Thoracic aorta (tissue), 2 donors: ENCODE measurements at places on chromosomes 3 and 15.

- DNase-seq, result no peak
Observed at GRCh38 chr3:108602249-108602934, 12.9 kb downstream of the DZIP3 start.

DNA sequence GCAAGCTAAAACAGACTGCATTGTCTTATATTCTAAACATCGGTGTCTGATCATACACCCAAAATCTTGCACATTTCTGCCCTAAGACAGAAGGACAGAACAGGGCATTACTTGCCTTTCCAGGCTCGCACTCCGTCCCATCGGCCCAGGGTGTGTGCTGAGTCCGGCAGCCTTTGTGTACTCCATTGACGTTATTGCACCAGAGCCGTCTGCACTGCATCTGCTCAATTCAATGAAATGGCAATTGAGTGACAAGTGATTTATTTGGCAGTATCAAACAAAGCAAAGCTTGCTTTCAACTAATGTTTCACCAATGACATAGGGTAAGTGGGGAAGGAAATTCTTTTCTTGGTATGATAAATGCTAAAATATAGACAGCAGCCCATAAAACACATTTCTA is 40.0 kb downstream of the ADAMTS9 start:
- no peak for DNase-seq

- no peak for DNase-seq
Observed at GRCh38 chr3:125006291-125006731, 49.5 kb downstream of the HEG1 start.

DNA sequence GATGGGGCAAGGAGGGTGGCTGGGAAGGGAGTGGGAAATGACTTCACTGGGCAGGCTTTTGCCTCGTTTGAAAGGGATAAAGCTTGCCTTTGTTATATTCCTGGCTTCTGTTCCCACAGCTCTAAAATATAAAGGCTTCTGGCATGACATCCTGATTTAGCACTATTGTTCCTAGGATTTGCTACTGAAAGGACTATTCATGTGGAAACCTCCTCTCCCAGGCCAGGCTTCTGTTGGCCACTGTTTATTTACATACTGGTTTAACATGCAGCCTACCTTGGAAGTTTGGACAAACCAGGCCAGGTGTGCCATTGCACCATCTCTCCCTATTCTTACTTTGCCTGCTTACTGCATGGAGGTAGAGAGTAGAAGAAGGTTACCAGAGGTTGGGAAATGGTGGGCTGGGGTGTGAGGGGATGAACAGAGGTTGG is 2.4 kb upstream of the LMCD1 start:
- DNase-seq, result no peak

DNA sequence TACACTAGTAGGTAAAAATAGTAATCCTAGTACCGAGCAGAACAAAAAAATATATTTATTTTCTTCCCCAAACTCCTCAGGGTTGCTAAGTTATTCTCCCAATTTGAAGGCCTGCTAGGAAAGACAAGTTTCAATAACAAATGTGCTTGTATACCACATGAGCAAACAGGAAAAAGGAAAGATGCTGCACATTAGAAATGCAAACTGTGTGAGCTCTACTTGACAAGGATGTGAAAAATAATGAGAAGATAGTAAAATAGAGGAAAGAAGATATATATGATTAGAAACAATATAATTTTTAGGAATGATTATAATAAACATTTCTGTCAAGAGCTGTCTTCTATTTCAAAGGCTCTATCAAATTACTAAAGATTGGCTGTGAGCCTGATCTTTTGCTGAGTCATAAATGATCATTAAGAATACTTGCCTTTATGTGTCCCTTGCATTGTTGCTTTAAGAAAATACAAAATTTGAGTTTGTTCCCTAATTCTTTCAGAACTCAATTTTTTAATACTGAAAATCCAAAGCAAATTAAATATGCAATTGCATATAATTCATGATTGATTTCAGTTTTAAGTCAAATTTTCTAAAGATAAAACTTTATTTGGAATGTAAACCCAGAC is 174.2 kb downstream of the NEK10 start:
- DNase-seq, result no peak

GRCh38 chr3:59970376-59970775 is 920.6 kb upstream of the CFAP20DC start:
- no peak for DNase-seq

- no peak for DNase-seq
Observed at GRCh38 chr15:37926136-37926535, 8.3 kb upstream of the TMCO5A start.

- DNase-seq, result no peak
Observed at GRCh38 chr3:22594990-22595389, 608.1 kb upstream of the UBE2E2 start.

DNA sequence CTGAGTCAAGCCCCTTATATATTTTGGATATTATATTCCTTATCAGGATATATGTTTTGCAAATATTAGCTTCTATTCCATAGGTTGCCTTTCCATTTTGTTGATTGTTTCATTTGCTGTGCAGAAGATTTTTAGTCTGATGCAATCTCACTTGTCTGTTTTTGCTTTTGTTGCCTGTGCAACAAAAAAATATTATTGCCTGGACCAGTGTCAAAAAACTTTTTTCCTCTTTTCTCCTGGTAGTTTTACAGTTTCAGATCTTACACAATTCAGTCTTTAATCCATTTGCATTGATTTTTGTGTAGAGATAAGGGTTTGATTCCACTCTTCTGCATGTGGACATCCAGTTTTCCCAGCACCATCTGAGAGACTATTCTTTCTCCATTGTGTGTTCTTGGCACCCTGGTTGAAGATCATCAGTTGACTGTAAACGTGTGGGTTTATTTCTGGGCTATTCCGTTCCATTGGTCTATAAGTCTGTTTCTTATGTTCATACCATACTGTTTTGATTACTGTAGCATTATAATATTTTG is 228.9 kb upstream of the NR2E3 start:
- DNase-seq, result no peak

GRCh38 chr3:99633887-99634558 is 4.4 kb upstream of the COL8A1 start:
- no peak for DNase-seq

- DNase-seq, result no peak
Observed at GRCh38 chr15:82969353-82969752, 16.7 kb upstream of the RAMAC start.

GRCh38 chr15:48469681-48470080 is 138.5 kb downstream of the DUT start:
- DNase-seq, result no peak

DNA sequence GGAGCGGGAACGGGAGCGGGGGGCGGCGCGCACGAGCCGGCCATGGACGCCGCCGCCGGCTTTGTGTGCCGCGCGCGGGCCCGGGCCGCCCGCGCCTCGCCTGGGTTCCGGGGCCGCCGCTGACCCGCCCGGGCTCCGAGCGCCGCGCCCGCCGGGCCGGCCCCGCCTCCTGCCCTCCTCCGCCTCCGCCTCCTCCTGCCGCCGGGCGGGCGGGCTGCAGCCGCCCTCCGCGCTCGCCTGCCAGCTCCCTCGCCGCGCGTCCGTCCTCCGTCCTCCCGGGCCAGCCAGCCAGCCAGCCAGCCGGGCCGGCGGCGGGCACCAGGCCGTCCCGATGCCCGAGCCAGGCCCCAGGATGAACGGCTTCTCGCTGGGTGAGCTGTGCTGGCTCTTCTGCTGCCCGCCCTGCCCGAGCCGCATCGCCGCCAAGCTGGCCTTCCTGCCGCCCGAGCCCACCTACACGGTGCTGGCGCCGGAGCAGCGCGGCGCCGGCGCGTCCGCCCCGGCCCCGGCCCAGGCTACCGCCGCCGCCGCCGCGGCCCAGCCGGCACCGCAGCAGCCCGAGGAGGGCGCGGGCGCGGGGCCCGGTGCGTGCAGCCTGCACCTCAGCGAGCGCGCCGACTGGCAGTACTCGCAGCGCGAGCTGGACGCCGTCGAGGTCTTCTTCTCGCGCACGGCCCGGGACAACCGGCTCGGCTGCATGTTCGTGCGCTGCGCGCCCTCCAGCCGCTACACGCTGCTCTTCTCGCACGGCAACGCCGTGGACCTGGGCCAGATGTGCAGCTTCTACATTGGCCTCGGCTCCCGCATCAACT is at the start of gene ABHD17C:
Gene ABHD17C, plus strand, starts transcription at position 212 of the 812 bp plus-strand sequence. Its CDS starts 120 bp downstream, at position 332.
- no peak for DNase-seq

DNA sequence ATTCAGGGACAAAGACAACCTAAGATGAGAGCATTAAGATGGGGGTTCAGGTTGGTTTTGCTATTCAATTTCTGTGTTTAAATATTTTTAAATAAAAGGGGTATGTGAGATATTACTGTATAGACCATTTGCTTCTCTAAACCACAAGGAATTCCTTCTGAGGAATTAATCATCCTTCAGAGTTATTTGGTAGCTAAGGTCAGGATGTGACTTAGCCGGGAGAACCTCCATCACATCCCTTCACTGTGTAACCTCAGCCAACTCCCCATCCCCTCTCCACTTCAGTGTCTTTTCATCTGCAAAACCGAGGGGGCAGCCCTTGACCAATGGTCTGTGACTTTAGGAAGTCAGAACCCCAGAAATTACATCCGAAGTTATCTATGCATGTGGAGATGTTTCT is 48.7 kb upstream of the SKOR1 start:
- DNase-seq, result no peak

DNA sequence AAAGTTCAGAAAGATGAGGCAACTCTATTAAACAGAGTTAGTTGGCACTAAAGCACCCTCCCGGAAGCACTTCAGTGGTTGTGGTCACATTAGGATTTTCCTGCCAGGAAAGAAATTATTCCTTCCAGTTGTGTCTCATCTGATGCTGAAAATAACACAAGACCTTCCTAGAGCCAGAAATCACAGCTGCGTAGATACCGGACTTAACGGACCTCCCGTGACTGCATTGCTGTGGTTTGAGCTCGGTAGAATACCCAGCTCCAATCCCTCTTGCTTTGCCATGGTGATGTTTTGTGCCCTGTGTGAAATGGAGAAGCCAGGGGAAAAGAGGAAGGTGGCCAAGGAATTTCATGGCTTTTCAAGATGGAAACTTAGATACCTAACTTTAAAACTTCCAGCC is 215.0 kb upstream of the IGF1R start:
- DNase-seq, result no peak

- no peak for DNase-seq
Observed at GRCh38 chr3:10280177-10280529, 12.6 kb downstream of the GHRL start.

DNA sequence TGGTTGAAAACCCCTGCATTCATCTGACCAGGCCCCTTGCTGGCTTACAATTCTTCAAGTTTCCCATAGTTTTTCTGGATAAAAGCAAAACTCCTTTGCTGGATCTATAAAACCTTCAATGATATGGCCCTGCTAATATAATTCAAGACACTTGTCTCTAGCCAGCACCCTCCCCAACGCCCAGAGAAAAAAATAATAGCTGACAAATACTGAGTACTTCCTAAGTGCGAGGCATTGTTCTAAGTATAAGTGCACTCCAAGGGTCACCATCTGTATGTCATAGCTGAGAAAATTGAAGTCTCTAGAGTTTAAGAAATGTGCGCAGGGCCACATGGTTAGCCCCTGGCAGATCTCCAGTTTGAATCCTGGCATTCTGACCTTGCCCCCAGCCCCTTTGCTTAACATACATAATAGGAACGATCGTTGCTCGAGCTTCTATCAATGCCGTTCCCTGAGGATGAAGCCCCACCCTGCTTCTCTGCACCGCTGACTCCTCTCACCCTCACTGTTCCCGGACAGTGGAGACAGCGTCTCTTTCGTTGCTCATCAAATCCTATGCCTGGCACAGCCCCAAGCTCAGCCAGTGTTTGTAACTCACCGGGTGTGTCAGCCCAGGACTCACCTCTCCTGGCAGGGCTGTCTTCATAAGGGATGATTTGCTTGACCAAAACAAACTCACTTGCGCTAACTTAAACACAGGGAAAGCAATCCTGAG is 377.1 kb upstream of the PROK2 start:
- no peak for DNase-seq

DNA sequence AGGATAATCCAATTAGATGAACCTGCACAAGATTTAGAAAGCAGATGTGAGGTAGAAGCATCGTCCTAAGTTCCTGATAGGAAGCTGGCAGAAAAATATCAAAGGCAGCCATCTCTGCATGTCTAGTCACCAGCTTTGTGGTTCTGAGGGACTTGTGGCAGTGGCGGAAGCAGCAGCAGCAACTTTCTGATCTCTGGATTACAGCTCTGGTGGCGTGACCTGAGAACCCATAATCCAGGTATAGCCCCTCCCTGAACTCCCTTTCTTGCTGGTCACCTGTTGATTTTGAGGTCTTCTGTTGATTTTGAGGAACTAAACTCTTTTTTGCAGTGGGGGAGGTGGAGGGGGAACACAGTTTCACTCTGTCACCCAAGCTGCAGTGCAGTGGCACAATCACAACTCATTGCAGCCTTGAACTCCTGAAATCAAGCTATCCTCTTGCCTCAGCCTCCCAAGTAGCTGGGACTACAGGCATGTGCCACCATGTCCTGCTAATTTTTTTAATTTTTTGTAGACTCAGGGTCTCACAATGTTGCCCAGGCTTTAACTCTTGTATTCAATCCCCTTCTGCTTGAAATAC is 7.9 kb downstream of the FSIP1 start:
- no peak for DNase-seq

GRCh38 chr15:70187331-70187730 is 89.6 kb upstream of the TLE3 start:
- no peak for DNase-seq

- DNase-seq, result no peak
Observed at GRCh38 chr3:52483081-52483480, 12.1 kb upstream of the STAB1 start.

DNA sequence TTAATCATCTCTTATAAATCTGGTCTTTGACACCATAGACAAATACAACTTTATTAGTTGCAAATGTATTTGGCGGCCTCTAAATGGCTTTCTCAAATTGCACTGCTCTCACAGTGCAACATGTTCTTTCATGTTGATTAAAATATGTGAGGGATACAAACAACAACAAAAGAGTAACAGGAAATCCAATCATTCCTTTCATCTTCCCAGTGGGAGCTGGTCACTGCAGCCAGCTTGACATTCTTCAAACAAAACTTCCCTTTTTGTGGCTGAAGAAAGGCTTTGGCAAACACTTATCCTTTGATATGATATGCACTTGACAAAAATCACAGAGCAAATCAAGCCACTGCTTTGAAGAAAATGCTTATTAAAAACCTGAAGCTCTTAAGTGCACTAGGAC is 973.6 kb downstream of the EPHA3 start:
- DNase-seq, result no peak

DNA sequence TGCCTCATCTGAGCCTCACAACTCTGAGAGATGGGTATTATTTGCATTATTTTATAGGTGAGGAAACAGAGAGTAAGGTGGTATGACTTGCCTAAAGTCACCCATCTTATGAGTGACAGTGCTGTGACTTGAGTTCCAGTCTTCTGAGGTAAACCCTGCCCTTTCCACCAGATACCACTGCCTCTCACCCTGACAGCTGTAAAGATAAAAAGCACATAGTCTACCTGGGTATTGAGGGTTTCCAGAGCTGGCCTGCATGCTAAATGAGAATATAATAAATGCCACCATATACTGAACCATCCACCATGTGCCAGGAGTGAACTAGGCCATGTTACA is 25.6 kb downstream of the RASGRP1 start:
- DNase-seq, result no peak

DNA sequence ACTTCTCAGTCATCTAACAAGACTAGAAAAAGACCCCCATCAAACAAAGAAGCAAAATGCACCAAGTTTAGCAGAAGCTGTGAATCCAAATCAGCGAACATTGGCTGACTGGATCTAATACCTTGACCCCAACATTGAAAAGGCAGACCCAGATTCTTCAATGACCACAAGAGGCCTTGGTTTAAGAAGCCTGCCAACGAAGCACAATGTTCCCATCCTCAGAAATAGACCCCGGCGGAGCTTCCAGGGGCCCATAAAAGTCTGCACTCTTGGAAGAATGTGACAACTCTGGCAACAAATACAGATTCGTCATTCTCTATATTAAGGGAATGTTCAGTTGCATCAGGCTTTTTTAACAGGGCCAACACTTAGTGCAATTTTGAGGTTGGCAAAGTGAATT is 112.8 kb upstream of the BCL6 start:
- DNase-seq, result no peak
